ENCODE measurements at places on chromosomes 11 and 22. TPM values are rescaled to one million over a fixed set of nuclear protein-coding genes. Genes with fewer than 3 reads are reported as not detected.

DNA sequence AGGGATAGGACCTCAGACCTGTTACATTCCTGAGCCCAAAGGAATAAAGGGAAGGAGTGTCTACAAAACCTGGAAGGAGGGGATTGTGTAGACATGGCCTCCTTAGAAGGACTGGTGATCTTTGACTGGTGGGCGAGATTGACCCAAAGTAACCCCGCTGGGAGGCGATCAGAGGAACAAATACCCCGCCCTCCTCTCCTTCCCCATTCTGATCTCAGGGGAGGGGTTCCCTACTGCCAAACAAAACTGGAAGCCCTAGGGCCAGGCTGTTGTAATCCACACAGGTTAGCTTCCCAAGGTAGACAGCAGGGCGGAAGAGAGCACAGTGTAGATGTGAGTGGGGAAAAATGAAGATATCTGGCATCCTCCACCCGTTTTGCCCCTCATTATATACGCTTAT lies 24.7 kb downstream of the NCF4 start:
- no peak for DNase-seq

GRCh38 chr11:128300785-128301184 lies 286.6 kb downstream of the ETS1 start:
- no peak for DNase-seq

DNA sequence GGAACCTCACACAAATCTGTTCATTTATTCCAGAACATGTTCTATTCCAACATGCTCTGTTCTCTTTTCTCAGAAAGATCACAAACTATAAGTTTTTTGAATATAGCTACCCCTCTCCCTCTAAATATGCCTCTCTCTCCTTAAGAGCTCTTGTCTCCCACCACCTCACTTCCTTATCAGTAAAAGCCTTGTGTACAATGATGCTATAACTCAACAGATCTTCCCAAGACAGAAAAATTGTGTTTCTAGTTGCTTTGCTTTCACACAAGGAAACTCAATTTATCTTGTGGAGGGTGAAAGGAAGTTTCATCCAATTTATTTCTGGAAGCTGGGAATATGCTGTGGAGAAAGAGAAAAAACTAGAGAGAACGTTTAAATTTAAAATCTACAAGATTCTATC lies 64.4 kb downstream of the FAM76B start:
- no peak for DNase-seq

- DNase-seq, result no peak
Observed at GRCh38 chr11:121341609-121342008, 49.0 kb downstream of the SC5D start.

DNA sequence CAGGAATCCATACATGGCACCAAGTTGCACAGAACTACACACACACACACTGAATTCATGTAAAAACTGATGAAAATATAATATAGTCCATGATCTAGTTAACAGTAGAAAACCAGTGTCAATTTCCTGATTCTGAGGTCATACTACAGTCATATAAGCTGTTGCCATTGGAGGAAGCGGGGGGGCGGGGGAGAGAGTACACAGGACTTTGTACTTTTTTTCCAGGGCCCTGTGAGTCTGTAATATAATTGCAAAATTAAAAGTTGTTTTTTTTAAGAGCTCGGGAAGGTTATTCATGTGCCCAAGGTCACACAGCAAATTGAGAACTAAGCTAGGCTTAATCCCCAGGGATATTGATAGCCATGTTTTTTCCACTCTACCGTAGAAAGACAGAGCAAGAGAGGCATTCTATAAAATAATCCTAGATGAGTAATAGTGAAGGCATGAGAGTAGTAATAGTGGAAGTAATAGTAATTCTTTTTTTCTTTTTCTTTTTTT lies 312.3 kb downstream of the MN1 start:
- no peak for DNase-seq

DNA sequence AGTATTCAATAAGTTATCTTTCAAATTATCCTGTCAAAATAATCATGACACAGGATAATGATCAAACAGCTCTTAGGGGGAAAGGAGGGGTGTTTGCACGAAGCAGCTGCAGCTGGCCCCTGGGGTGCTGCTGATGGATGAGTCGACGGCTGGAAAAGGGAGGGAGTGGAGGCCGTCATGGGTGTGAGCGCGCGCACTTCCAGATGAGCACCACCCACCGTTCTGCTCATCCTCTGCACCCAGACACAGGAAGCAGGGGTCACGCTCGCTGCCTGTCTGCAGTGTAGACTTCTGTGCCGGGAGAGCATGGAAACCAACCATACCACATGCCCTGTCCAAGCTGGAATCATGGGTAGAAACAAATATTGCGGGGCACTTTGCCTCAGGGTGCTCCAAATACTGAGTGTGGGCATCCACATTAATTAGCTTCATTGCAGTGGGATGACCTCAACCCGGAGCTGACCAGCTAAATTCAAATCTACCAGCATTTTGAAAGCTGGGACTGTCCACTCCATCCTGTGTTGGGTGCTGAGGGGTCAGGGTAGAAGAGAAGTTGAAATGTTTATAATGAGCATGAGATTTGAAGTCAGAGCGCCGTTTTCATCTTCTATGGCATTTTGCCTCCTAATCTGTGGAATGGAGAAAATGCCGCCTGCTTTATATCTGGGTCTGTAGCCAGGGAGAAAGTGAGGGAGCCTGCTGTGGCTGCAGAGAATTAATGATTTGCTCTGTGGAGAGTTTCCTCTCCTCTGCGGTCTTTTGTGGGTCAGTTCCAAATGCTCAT lies 802.4 kb downstream of the TBC1D22A start:
- peak; percentile 16 for DNase-seq

DNA sequence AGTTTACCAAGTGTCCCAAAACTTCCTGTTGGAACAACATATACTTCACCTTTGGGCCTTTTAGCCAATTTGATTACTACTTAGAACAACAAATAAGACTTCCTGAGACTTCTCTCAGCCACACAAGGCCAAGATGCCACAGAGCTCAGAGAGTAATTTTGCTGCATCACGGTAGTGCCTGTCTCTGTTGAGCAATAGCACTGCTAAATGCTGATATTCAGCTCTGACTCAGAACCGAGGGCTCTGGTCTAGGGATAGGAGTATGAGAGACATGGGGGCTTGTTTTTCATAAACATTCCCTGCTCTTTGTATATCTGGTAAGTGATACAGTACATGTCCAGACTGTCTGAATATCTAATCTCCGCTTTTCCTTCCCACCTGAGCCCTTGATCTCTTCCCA lies 260.4 kb upstream of the ARHGAP20 start:
- no peak for DNase-seq

GRCh38 chr22:36873614-36874308 lies 13.0 kb downstream of the NCF4 start:
- DNase-seq, result peak; percentile 84

- DNase-seq, result no peak
Observed at GRCh38 chr11:91326280-91326679, 898.3 kb upstream of the FAT3 start.

GRCh38 chr11:18277565-18278271 lies 11.7 kb downstream of the SAA1 start:
- DNase-seq, result no peak

- no peak for DNase-seq
Observed at GRCh38 chr11:16365581-16366228, 9.4 kb upstream of the SOX6 start.

DNA sequence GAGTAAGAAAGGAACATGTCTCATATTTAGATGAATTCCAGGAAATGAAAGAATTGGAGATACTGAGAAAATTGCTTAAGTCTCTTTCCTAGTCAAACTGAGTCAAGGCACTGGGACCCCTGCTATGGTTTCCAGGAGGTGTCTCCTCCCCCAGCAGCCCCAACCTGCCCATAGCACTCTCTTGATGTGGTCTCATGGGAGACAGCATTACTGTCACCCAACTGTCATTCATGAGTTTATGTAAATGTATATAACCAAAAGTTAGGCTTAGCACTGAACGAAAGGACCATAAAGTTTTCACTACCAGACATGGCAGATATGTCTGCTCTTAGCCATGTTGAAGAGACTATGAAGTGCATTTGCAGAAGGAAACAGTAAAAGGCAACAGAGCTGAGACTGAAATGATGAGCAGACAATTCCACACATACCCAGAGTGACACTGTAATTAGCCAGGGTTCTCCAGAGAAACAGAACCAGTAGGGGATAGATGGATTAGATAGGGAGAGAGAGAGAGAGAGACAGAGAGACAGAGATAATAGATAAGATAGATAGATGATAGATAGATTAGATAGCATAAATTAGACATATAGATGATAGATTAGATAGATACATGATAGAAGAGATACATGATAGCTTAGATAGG lies 328.1 kb downstream of the BRD1 start:
- DNase-seq, result no peak

- DNase-seq, result no peak
Observed at GRCh38 chr11:41099654-41100053, 359.8 kb downstream of the LRRC4C start.

GRCh38 chr11:34333787-34334186 lies 24.0 kb downstream of the ABTB2 start:
- no peak for DNase-seq

GRCh38 chr11:132408877-132409276 lies 1038.5 kb downstream of the NTM start:
- no peak for DNase-seq

GRCh38 chr22:42438293-42438650 lies 6.1 kb upstream of the NFAM1 start:
- DNase-seq, result no peak

DNA sequence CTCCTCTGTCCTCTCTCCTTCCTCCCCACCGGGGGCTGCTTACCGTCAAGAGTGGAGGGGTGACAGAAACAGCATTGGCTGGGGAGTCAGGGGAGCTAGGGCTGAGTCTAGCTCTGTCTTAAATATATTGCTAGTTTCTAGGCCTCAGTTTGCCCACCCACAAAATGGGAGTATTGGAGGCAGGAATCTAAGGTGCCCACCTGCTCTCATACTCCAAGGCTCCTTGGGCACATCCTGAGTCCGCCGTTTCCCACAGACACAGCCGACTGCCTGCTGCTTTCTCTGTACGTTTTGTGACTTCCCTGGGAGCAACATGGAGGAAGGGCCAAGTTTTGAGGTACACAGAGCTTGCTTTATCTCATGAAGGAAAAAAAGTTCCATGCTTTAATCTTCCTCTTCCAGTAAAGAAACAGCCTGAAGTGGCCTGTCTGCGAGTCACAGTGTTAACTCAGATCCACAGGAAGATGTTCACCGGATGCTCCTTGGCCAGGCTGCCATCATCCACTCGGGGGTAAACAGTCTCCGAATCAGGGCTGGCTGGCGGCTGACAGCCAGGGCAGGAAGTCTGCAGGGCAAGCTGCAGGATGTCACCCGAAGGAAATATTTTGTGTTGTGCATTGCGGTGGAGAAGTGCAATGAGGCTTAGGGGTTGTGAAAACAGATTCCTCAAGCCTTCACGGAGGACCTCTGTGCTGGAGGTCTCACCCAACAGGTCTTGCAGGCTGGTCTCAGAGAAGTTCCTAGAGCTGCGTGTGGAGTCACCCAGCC lies 11.0 kb upstream of the CERK start:
- DNase-seq, result peak; percentile 81

DNA sequence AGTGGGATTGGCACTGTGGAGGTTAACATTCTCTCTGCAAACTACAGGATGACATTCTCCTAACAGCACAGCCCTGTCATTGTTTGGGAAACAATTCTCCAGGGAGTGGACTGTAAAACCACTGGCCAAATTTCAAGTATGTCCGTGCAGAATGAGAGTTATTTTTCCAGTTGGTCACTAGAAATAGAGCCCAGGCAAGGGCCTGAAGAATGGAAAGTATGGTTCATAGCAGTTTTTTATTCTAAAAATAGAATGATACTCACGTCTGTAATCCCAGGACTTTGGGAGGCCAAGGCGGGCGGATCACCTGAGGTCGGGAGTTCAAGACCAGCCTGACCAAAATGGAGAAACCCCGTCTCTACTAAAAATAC lies 39.0 kb upstream of the CD44 start:
- no peak for DNase-seq

GRCh38 chr22:30290342-30291057 lies 1.2 kb upstream of the CASTOR1 start:
- no peak for DNase-seq

- no peak for DNase-seq
Observed at GRCh38 chr22:45446216-45446615, 32.7 kb downstream of the RIBC2 start.

Gene BRD1
- 56.6 TPM for total RNA-seq

Gene FXYD6
- total RNA-seq, result 0.20 TPM

Gene GLB1L2
- 1.3 TPM for total RNA-seq

Gene CARD10
- total RNA-seq, result 0.16 TPM

Gene FAM227A
- 0.40 TPM for total RNA-seq

Gene KCNK4
- total RNA-seq, result not detected

Gene IL10RA
- total RNA-seq, result 260 TPM

Gene CDC42EP2
- total RNA-seq, result 1.4 TPM

Gene SMIM35
- total RNA-seq, result 3.2 TPM

Gene SLC25A45
- 19.4 TPM for total RNA-seq

Gene GAB4
- not detected for total RNA-seq

All from activated CD8-positive, alpha-beta memory T cell treated with anti-CD3 and anti-CD28 coated beads, Interleukin-2, amount 10 ng/mL, durations not matched to agents 7 days and 5 days (primary cell).